ENCODE measurements at places on chromosomes 6 and 20.

DNA sequence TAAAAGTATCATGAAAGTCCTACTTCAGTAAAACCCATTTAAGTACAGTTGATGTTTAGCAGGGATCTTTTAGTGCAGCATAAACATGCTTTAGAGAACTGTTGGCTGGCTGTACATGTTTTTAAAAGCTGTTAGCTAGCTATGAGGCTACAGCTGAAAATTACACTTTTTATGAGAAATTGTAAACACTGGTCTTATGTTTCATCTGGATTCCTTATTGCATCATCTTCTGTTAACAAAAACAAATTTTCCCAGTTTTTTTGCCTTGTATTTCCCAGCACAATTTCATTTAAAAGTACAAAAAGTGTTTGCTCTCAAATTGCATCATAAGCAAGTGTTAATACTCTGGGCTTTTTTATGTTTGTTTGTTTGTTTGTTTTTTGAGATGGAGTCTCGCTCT, 18.3 kb upstream of the HLA-E start:
- no peak for DNase-seq

- peak; percentile 68 for DNase-seq
These were observed 107.1 kb downstream of the BANF2 start for GRCh38 chr20:17806739-17807441.

DNA sequence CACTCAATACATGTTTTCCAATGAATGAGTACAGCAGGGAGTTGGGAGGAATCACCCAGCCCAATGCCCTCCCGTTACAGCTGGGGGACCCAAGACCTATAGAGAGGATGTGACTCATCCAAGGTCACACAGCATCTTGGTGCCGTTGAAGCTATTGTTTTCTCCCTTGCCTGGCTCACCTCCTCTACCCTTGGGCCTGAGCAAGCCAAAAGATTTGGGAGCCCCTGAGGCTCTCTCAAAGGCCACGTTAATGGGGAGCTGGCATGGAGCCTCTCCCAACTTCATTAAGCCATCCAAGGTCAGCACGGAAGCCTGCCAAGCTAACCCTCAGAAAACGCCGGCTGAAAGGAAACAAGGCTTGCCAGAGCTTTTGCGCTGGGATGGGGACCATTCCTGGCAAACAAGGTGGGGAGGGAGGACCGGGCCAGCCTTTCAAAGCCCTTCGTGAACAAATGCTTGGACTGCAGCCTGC, 30.4 kb downstream of the KCNB1 start:
- no peak for DNase-seq

DNA sequence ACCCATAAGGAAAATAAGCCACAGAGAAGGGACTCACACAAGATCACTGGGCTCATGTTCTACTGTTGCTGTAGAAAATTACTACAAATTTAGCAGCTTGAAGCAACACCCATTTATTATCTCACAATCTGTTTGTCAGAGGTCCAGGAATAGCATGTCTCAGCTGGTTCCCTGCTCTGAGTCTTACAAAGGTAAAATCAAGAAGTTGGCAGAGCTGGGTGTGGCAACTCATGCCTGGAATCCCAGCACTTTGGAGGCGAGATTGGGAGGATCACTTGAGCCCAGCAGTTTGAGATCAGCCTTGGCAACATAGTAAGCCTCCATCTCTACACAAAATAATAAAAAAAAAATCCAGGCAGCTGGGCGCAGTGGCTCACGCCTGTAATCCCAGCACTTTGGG, 28.5 kb upstream of the ZNF831 start:
- no peak for DNase-seq

DNA sequence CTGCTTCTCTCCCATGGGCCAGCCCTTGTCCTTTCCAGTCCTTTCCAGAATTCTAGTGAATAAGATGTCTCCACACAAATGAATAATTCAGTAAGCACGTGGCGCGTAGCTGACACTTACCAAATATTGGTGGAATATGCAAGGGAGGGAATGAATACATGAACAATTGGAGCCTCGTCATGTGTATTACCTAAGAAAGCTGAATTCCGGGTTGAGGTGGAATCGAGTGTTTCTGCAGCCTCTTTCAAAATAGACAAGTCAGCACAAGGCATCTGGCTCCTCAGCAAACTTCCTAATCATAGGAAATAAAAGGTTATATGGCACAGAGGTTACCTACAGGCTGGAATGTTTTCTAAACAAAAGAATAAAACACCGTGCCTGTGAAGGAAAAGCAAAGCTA, 47.0 kb upstream of the NT5E start:
- no peak for DNase-seq

GRCh38 chr6:137233911-137234863, 15.0 kb upstream of the IFNGR1 start:
- DNase-seq: peak; percentile 29
